IMR-90 (cell line): ENCODE measurements at places on chromosomes 5 and 9. TPM values are rescaled to one million over a fixed set of nuclear protein-coding genes. Genes with fewer than 3 reads are reported as not detected.

DNA sequence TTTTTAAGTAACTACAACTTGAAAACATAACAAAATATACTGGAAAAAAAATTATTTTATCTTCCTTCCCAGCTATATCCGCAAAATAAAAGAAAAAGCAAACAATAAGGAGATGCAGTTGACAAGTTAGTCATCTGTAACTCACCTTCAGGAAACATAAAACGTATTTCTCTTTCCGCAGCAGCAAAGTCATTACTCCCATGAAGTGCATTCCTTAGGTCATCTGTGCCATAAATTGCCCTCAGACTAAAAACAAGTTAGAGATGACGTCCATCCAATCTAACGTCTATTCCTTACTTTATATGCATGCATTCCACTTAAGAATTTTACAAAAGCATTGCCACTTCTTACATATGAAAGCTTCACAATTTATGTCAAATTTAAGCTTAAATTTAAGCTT lies 10.9 kb downstream of the NME5 start:
- DNase-seq: no peak

- no peak for DNase-seq
Measured at GRCh38 chr9:132970324-132971062, 8.0 kb upstream of the GFI1B start.

DNA sequence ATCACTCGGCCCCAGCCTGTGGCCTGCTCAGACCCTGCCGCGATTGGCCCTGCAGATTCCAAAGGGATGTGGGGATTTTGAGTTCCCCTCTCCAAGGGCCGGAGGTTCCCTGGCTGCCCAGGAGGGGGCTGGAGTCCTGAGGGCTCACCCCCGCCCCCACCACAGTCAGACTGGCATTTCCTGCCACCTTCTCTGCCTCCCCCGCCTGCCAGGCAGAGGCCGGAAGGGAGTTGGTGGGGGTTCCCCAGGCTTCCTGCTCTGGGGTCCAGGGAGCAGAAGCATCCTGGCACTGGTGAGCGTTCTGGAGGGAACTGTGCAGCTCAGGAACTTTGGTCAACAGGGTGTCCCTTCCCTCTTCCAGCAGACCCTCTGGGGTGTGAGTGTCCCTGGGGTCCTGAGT lies 70.6 kb downstream of the RXRA start:
- DNase-seq: no peak

DNA sequence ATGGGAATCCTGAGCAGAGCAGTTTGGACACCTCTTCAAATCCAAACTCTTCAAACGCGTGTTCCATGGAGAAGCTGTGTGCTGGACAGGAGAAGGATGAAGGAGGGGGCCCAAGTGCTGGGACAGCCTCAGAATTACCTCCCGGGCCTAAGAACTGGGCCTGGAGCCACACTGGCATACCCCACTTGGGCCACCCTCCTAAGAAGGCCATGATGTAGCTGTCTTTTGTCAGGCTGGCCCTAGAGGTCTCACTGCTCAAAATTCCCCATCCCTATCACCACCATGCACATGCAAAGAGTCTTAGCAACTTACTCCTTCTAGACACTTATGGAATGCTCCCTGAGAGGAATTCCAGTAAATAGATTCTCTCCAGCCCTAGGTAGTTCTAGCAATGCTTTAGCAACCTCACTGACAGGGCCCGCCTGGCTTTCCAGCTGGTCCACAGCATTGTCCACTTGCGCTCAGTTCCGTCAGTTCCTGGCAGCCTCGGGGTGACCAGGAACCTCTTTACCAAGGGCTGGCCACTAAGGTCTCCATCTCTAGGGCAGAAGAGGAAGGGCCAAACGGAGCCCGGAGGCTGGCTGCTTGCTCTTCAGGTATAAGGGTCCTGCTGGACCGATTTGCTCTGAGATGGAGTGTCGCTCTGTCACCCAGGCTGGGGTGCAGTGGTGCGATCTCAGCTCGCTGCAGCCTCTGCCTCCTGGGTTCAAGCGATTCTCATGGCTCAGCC lies 75.3 kb downstream of the RGS3 start:
- DNase-seq: no peak

DNA sequence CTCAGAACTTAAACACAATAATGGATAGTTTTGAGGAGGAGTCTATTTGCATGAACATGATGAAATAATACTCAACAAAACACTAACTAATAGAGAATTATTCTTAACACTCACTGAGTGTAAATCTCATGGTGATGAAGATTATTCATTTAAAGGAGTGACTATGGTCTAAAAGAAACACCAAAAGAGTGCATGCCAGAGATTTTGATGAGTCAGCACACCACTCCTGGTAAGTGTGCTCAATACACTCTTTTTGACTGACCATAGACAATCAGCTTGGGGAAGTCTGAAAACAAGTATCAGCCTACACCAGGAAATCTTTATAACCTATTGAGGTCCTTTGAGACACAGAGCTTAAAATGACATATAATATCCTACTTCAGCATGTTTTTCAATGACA lies 6.8 kb upstream of the FST start:
- DNase-seq: no peak

Gene RXFP3
- not detected in 2 replicates for polyA plus RNA-seq
